ENCODE measurements at places on chromosomes 6 and 20. TPM values are rescaled to one million over a fixed set of nuclear protein-coding genes. Genes with fewer than 3 reads are reported as not detected.

- H3K27ac ChIP-seq: no peak overlapping the region
- H3K27me3 ChIP-seq: peaks cover 24% of the 10 kb centered on the region
- H3K4me3 ChIP-seq: no peak overlapping the region
- DNase-seq: no peak
These were observed 18.0 kb upstream of the MAP3K4 start for GRCh38 chr6:160973311-160974250.

GRCh38 chr6:39517756-39518155 lies 195.3 kb upstream of the KCNK16 start:
- no peak overlapping the region for H3K4me3 ChIP-seq
- H3K4me1 ChIP-seq: no peaks in the 10 kb centered on the region
- peaks cover 23% of the 10 kb centered on the region for H3K27me3 ChIP-seq
- no peaks in the 10 kb centered on the region for H3K36me3 ChIP-seq

Gene COL19A1
- total RNA-seq: not detected

DNA sequence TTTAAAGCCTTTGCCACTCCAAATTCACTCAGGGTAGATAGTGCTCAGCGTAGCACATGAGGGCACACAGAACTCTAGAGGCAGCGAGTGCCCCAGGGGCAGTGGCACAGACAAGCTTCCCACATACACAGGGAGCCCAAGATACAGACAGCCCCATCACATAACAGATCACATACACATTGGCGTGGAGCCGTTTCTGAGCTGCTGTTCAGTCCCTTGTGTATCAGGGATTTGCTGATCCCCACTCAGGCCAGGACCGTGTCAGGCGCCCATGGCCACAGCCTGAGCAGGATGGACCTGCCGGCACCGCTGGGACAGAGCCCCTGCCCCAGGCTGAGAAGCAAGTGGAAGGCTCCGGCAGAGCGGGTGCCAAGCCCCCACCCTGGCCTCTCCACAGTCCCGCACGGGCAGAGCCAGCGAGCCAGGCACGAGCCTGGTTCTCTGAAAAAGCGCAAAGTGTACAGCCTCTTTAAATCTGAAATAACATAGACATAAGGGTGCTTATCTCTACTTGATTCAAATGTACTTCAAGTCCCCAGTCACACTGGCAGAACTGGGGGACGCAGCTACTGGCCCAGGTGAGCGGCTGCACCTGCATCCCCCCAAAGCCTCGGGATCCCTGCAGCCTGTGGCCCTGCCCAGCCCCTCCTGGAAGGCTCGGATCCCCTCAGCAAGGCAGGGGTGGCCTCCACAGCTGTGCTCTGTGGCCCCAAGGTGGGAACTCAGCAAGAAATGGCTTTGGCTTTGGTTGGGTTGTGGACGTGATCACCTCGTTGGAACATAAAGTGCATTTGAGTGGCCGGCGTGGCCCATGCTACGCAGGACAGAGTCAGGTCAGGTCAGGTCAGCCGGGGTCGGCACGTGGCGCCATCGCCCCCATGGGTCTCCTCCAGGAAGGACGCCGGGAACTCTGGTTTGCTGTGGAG lies 231.3 kb downstream of the ERMARD start:
- no peak overlapping the region for H3K4me3 ChIP-seq
- no peak for DNase-seq
- no peaks in the 10 kb centered on the region for H3K36me3 ChIP-seq
- H3K27ac ChIP-seq: no peak overlapping the region
- H3K4me1 ChIP-seq: no peaks in the 10 kb centered on the region
- peaks cover 4% of the 10 kb centered on the region for H3K27me3 ChIP-seq

Gene CD83
- total RNA-seq: 6.0 TPM

DNA sequence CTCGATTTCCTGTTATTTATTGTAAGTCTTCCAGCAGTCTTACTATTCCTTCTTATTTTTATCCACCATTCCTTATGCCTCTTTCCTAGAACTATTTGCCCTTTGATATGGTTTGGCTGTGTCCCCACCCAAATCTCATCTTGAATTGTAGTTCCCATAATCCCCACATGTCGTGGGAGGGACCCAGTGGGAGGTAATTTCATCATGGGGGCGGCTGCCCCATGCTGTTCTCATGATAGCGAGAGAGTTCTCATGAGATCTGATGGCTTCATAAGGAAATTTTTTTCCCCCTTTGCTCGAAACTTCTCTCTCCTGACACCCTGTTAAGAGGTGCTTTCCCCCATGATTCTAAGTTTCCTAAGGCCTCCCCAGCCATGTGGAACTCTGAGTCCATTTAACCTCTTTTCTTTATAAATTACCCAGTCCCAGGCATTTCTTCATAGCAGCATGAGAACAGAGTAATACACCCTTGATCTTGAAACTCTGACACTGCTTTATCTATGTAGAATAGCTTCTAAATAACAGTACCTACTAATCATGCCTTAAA lies 48.8 kb downstream of the PLN start:
- DNase-seq: no peak
- no peak overlapping the region for H3K4me3 ChIP-seq
- H3K4me1 ChIP-seq: no peaks in the 10 kb centered on the region

Measured in activated CD8-positive, alpha-beta memory T cell treated with anti-CD3 and anti-CD28 coated beads, Interleukin-2, amount 10 ng/mL, durations not matched to agents 7 days and 5 days (primary cell).